NCI-H2081 (cell line): ENCODE measurements at places on chromosomes 3 and 15.

DNA sequence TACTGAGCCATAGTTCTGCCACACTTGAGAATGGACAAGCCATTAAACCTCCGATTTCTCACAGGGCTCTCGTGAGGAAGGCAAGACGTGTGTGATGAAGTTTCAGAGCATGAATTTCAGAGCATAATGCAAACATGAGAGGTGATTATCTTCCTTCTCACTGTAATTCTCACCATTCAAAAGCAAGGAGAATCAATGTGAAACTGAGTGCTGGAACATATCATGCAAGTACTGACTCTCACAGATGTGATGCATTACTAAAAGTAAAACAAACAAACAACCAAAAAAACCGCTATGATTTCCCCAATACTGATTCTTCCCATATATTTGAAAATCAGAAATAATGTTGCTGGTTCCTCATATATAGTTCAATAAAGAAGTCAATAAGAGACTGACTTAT is 23.7 kb downstream of the P3H2 start:
- no peak for DNase-seq

GRCh38 chr3:115913069-115913686 is 289.9 kb downstream of the GAP43 start:
- no peak for DNase-seq

DNA sequence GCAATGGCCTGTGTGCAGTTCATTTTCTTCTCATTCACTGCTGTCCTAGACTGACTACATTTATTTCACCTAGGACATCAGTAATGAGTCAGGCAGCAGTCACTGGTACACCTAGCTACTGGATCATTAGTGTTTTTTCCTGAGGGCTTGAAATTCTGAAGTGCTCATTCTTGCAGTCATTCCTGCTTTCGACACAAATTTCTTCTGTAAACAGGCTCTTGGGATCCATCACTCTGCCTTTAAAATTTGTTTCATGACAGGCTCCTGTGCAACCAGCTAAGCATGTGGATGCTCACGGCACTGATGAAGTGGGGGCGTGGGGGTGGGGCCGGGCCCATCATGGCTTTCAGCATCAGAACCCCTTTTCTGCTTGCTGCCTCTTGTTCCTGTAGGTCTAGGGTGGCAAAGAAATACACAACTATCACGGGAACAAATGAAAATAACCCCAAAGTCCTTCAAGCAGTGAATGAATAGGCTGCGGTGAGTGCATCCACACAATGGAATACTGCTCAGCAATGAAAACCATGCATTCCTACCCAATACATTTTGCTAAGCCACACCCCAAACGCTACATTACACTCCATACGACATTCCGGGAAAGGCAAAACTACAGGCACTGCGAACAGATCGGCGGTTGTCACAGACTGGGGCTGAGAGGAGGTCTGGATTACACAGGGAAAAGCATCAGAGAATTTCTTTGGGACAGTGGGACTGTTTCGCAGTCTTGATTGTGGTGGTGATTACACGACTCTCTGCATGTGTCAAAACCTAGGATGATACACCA is 9.3 kb upstream of the MELTF start:
- DNase-seq, result no peak

GRCh38 chr3:166275024-166275390 is 437.8 kb upstream of the BCHE start:
- DNase-seq, result no peak

- no peak for DNase-seq
These were observed 1497.6 kb downstream of the OTOL1 start for GRCh38 chr3:162994165-162994564.

DNA sequence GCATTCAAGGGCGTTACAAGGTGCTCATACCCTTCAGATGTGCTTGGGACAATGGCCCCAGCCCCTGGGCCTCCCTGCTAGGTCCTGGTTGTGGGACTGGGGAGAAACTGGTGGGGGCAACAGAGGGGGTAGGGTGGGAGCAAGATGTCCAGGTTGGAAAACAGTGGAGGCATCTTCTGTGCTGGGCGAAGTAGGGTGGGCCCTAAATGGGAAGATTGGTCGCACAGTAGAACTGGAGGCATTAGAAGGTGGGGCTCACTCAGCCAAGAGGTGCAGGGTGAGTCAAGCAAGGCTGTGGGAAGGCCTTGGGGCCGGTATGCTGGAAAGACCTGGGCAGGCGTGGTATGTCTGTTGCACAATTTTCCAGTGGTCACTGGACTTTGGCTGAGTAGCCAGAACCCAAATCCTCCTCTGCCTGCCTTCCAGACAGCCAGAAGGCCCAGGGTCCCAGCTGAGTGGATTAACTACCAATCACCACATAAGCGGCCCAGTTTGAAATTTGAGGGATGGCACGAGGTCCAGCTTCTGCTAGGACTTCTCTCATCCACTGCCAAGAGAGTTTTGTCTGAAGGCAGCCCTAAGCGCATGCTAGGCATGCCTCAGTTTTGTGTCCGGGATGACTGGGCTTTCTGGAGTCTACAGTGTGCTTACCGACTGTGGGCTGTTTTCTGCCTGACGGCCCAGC is 74.5 kb downstream of the LSM3 start:
- DNase-seq, result no peak

- no peak for DNase-seq
These were observed 153.8 kb downstream of the SPATA16 start for GRCh38 chr3:172987273-172987672.

GRCh38 chr3:32856355-32856889 is 38.6 kb downstream of the TRIM71 start:
- no peak for DNase-seq

DNA sequence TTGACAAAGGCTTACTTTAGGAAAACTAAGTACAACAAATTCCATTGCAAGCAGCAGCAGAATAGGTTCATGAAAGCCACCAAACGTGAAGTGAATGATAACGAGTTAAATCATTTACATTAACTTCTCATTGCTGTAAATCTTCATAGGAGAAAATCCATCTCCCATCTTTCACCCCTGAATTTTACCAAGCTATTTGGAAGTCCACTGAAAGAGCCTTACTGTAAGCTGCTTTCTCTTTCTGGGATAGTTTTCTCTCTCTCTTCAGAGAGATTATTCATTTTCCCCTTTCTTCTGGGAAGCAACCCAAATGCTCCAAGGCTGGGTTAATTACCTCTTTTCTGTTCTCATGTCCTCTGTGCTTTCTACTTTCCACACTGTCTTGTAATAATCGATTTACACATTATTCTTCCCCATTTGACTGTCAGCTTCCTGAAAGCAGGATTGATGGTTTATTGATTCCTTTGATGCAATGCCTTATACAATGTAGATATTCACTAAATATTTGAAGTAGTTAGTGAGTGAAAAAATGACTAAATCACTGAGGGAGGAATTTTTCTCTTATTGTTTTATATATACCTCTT is 914.3 kb upstream of the ARPP21 start:
- DNase-seq, result no peak

DNA sequence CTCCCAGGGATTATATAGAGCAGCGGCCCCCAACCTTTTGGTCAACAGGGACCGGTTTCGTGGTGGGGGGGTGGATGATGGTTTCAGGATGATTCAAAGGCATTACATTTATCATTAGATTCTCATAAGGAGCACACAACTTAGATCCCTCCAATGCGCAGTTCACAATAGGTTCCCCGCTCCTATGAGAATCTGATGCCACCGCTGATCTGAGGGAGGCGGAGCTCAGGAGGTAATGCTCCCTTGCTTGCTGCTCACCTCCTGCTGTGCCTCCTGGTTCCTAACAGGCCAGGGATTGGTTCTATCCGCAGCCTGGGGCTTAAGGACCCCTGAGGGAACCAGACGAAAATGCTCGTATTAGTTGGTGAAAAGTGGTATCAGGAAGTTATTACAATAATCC is 1.3 kb upstream of the HACD2 start:
- peak; percentile 95 for DNase-seq

DNA sequence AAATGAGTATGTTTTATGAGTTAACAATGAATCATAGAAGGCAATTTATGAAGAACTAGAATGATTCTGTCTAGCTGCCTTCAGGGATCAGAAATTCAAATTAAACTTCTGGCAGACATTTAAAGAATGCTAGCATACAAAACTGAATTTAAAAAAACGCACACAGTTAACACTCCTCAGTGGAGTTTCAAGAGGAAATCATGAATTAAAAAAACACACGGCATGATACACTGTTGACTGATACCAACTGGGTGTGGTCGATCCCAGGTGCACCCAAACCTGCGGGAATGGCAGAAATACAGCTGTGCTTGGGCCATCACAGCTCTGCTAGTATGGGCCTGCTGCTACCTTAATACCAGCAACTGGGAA is 526.0 kb downstream of the FOXP1 start:
- no peak for DNase-seq

GRCh38 chr3:100002599-100003350 is 111.5 kb downstream of the FILIP1L start:
- DNase-seq, result peak; percentile 67

DNA sequence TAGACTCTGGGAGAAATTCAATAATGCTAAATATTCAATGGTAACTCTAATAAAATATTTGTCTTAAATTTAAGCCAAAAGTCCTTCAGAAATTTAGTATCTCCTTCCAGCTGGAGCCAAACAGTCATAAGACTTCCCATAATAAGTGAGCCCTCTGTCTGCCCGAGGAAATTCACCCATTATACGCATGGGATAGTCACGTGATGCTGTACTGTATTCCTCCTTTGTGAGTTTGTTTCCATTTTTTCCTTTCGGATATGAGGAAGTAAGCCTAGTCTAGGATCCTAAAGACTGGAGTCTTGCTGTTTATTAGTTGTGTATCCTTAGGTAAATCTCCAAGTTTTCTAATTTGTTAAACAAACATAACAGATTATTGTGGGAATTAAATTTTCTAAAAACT is 110.4 kb upstream of the PLAAT1 start:
- DNase-seq, result no peak

GRCh38 chr3:111332488-111333080 is 209.4 kb upstream of the CD96 start:
- DNase-seq, result no peak

DNA sequence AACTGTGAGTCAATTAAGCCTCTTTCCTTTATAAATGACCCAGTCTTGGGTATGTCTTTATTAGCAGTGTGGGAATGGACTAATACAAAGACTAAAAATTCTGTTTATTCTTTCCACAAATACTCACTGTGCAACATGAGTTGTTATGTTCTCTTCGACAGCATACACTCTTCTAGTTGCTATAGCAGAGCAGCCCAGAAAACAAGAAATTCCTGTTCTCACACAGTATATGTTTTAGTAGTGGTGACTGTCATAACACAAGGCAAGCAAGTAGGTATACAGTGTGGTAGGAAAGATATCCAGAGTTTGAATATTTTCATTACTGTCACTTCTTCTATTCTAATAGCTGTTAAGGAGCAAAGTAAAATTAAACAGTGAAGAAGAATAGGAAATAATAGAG is 453.3 kb downstream of the ROBO1 start:
- no peak for DNase-seq

- no peak for DNase-seq
These were observed 277.0 kb downstream of the MEX3B start for GRCh38 chr15:81768773-81769172.
